Breast epithelium (tissue), 4 donors: ENCODE measurements at places on chromosomes 12 and 14. TPM values are rescaled to one million over a fixed set of nuclear protein-coding genes. Genes with fewer than 3 reads are reported as not detected.
A peak's percentile ranks its signal among the peaks of the same experiment; 100 is the strongest.

GRCh38 chr12:60059180-60059579 lies 463.4 kb downstream of the SLC16A7 start:
- H3K27me3 ChIP-seq: no peaks in the 10 kb centered on the region
- no peak overlapping the region for H3K4me3 ChIP-seq
- no peak for DNase-seq
- no peak overlapping the region for H3K27ac ChIP-seq

GRCh38 chr14:59131938-59132795 lies 56.3 kb upstream of the DAAM1 start:
- no peak for DNase-seq
- H3K36me3 ChIP-seq: no peaks in the 10 kb centered on the region
- no peaks in the 10 kb centered on the region for H3K27me3 ChIP-seq
- H3K4me3 ChIP-seq: no peak overlapping the region
- no peaks in the 10 kb centered on the region for H3K4me1 ChIP-seq

GRCh38 chr14:54728700-54729527 lies 162.0 kb downstream of the SAMD4A start:
- no peaks in the 10 kb centered on the region for H3K36me3 ChIP-seq
- no peaks in the 10 kb centered on the region for H3K27me3 ChIP-seq
- no peak overlapping the region for H3K4me3 ChIP-seq
- H3K4me1 ChIP-seq: no peaks in the 10 kb centered on the region
- H3K27ac ChIP-seq: peak overlapping the region; percentile 75
- no peak for DNase-seq

- peaks cover 19% of the 10 kb centered on the region for H3K4me1 ChIP-seq
- no peak overlapping the region for H3K4me3 ChIP-seq
- H3K27me3 ChIP-seq: no peaks in the 10 kb centered on the region
- no peak for DNase-seq
Observed at GRCh38 chr12:47785036-47785886, 12.2 kb downstream of the SLC48A1 start.

GRCh38 chr12:64694130-64695040 lies 64.8 kb downstream of the GNS start:
- no peaks in the 10 kb centered on the region for H3K36me3 ChIP-seq
- no peak overlapping the region for H3K27ac ChIP-seq
- H3K4me1 ChIP-seq: no peaks in the 10 kb centered on the region
- DNase-seq: no peak
- no peak overlapping the region for H3K4me3 ChIP-seq

DNA sequence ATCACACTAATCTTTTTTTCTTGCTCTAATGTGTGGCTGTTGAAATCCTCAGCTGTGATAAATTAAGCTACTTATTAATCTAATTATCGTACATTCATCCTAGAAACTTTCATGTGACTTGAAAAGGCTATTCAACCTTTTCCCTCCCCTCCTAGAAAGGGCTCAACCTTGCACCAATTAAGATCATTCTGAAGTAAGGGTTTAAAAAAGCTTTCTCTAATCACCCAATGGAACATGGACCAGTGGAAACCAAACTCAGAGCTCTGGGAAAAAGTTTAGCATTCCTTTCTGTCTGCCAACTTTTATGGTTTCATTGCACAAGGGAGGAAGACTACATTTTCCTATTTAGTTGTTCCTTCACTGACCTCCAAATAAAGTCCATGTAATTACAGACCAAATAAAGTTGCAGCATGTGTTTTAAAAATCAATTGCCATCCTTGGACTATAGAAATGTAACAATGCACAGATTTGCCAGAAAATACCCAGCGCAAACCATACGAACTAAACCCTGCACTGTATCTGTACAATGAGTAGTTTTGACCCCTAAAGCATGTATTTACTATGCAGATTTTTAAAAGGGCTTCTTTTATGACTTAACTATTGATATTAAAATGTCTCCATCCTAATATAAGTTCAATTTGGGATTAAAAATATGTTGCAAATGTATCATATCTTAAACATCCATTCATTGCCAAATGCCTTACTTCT lies 142.6 kb upstream of the OTX2 start:
- no peak for DNase-seq
- H3K4me1 ChIP-seq: no peaks in the 10 kb centered on the region
- H3K27ac ChIP-seq: no peak overlapping the region
- H3K27me3 ChIP-seq: no peaks in the 10 kb centered on the region

DNA sequence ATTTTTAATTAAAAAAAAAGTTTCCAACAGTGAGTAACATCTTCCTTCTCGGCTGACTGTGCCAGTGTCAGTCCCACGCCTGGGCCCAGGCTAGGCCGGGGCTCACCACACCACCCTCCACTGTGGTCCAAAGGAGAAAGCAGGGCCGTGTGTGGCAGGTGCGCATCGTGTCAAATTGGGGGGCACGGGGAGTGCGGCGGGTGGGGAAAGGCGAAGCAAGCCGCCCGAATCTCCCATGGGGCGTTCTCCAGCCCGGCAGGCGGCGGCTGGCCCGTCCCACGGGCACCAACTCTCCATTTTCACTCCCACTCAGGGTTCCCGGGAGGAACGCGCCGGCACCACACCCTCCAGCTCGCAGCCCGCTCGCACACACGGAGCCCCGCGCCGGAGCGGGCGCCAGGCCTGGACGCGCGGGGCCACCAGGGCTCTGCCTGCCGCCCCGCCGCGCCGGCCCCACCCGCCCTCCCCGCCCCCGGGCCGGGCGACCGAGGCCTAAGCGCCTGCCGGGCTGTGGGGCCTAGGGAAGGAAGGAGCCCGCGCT lies 604 bp downstream of the EEA1 start:
- peaks cover 4% of the 10 kb centered on the region for H3K4me1 ChIP-seq
- no peaks in the 10 kb centered on the region for H3K36me3 ChIP-seq
- H3K4me3 ChIP-seq: peak overlapping the region; percentile 89
- DNase-seq: peak; percentile 52
- H3K27me3 ChIP-seq: no peaks in the 10 kb centered on the region
- peak overlapping the region; percentile 98 for H3K27ac ChIP-seq

DNA sequence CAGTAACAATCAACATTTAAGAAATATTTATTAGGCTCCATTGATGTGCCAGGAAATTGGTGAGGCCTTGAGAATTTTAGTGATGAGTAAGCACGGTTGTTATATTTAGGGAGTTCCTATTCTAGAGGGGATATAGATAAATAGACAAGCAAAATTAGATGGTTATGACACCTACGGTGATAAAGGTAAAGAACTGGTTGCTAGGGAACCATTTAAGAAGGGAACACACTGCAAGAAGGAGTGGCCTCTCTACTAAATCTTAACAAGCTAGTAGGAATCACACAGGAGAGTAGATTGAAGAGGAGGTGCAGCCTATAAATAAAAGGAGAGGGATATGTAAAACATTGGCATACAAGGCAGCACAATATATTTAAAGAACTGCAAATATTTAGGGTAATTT lies 155.2 kb downstream of the LRIG3 start:
- no peak for DNase-seq
- no peak overlapping the region for H3K27ac ChIP-seq
- H3K27me3 ChIP-seq: no peaks in the 10 kb centered on the region

- no peak for DNase-seq
- no peaks in the 10 kb centered on the region for H3K27me3 ChIP-seq
- no peak overlapping the region for H3K4me3 ChIP-seq
Observed at GRCh38 chr12:89155826-89156225, 196.5 kb downstream of the DUSP6 start.

DNA sequence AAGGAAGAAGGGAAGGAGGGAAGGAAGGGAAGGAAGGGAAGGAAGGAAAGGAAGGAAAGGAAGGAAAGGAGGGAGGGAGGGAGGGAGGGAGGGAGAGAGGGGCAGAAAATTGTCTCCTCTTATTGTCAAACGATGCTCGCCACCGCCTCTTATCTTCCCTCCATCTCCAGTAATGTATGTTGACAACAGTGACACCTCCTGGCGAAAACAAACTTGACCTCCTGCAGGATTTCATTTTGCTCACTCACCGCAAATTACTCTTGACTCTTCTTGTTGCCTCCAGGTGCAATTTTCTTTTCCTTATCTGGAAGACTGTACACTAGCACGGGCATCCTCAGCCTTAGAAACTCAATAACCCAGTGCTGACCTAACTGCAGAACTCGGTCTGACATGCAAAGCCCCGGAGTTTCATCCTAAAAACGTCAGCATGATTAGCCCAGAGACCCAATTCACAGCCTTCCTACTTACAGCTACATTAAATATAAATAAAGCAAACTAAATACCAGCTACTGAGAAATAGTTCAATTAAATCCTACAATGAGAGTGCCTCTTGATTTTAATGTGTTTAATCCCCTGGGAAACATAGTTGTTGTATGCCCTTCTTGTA lies 512.4 kb upstream of the TMPO start:
- H3K27ac ChIP-seq: no peak overlapping the region
- no peaks in the 10 kb centered on the region for H3K4me1 ChIP-seq
- no peak overlapping the region for H3K4me3 ChIP-seq

- H3K4me3 ChIP-seq: no peak overlapping the region
- H3K27ac ChIP-seq: no peak overlapping the region
- DNase-seq: no peak
- no peaks in the 10 kb centered on the region for H3K4me1 ChIP-seq
Observed at GRCh38 chr12:42617622-42618021, 28.1 kb upstream of the PRICKLE1 start.

DNA sequence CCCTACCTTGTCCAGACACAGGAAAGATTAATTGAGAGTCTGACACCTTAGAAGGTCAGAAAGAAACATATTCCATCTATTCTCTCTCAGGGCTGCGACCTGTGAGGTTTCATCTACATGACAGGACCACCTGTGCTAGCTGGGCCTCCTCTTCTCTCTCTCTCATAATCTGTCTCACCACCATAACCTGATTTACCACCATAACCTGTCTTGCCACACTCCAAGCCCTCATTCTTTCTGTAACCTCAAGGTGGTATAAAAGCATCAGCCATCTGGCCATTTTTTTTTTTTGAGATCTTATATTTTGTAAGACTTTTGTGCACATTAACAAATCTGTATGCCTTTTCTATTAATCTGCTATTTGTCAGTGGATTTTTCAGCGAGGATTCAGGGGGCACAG lies 75.5 kb downstream of the ACADS start:
- H3K4me3 ChIP-seq: no peak overlapping the region
- H3K27me3 ChIP-seq: no peaks in the 10 kb centered on the region
- H3K36me3 ChIP-seq: no peaks in the 10 kb centered on the region
- H3K4me1 ChIP-seq: no peaks in the 10 kb centered on the region
- no peak for DNase-seq

DNA sequence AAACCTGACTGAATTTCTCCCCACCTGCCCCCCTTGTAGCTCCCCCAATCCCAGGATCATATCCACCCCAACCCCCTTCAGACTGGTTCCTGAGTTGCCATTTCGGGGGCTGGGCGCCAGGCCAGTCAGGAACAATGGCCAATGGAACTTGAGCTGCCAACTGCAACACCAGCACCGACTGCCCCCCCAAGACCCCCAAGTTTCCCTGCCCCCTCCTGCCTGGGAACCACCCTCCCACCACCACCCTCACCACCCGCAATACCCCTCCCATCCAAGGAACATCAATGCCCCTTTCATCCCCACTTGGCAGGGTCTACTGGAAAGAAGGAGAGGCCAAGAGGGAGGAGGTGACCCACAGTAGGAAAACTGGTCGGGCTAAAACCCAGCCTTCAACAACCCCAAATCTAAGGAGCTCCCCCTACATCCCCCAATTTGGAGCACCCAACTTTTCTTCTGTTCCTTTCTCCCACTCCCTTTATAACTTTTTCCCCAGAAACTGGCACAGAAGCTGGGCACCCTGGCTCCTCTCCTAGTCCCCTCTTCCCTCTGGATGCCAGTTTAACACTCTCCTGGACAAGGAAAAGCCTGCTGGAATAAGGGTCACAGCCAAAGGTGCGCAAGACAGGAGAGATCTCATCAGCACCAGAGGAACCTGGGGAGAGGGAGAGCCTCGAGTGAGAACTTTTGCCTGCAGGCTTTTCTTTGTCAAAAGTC lies 1.6 kb upstream of the NDRG2 start:
- peak overlapping the region; percentile 95 for H3K27ac ChIP-seq
- H3K4me3 ChIP-seq: peak overlapping the region; percentile 92
- H3K4me1 ChIP-seq: peaks cover 5% of the 10 kb centered on the region
- no peak for DNase-seq
- H3K27me3 ChIP-seq: no peaks in the 10 kb centered on the region
- no peaks in the 10 kb centered on the region for H3K36me3 ChIP-seq

DNA sequence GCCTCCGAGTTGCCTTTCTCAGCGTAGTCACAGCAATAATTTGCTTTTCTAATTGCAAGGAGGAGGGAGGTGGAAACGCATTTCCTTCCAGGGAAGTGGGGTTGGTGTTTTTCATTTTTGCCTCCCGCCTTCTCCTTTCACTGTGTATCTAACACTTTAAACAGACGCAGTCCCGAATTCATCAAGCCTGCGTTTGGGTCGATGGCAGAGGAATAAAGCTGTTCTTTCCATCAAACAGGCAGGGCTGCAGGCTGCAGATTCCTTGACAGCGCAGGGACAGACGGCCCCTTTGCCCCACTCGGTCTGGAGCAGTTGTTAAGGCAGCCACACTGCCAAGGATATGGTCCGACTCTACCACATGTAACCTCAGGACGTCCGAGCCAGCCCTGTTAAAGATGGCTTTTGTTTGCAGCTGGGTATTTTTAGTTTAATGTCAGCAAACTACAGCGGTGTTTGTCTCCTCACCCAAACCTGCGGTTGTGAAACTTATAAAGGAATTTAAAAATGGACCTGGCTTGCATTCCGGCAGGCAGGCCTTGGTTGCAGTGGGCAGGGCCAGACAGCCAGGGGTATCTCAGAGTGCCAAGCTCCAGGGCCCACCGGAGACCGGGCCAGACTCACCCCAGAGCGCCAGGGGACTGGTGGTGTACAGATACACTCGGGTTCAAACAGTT lies 2.1 kb downstream of the CHST11 start:
- H3K4me1 ChIP-seq: no peaks in the 10 kb centered on the region
- DNase-seq: no peak
- H3K4me3 ChIP-seq: peak overlapping the region; percentile 86
- H3K36me3 ChIP-seq: no peaks in the 10 kb centered on the region
- H3K27ac ChIP-seq: peak overlapping the region; percentile 86

DNA sequence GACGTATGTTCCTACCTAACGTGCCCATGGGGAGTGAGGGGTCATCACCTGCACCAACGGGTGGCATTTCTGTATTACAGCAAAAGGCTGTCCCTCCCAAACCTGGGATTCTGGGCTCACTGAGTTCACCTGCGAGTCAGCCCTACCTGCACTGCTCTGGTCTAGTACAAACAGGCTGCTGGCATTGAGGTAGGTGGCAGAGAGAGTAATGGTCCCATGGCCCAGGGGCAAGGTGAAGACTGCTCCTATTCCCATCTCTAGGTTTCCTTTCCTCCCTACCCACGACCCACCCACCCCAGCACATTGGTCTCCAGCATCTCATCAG lies 421 bp downstream of the SUOX start:
- H3K27me3 ChIP-seq: no peaks in the 10 kb centered on the region
- peak overlapping the region; percentile 91 for H3K27ac ChIP-seq
- peaks cover 5% of the 10 kb centered on the region for H3K36me3 ChIP-seq
- H3K4me1 ChIP-seq: no peaks in the 10 kb centered on the region
- no peak for DNase-seq

Gene CPNE6
- total RNA-seq: not detected

Gene NRIP2
- total RNA-seq: 1.6 TPM

Gene MLEC
- 75.4 TPM for total RNA-seq

Gene SERPINA9
- not detected for total RNA-seq

Gene TAS2R46
- total RNA-seq: 4.6 TPM

Gene CD163L1
- 14.9 TPM for total RNA-seq

Gene GRIP1
- total RNA-seq: 6.3 TPM
